ENCODE measurements at places on chromosomes 13 and 19. TPM values are rescaled to one million over a fixed set of nuclear protein-coding genes. Genes with fewer than 3 reads are reported as not detected.

GRCh38 chr13:59274958-59275727 lies 888.6 kb downstream of the DIAPH3 start:
- H3K4me1 ChIP-seq = no peaks in the 10 kb centered on the region
- H3K27ac ChIP-seq = no peak overlapping the region
- no peak for DNase-seq

- no peak for DNase-seq
- H3K27me3 ChIP-seq = no peaks in the 10 kb centered on the region
- H3K27ac ChIP-seq = no peak overlapping the region
These were observed 3.7 kb upstream of the NTN5 start for GRCh38 chr19:48676487-48676886.

DNA sequence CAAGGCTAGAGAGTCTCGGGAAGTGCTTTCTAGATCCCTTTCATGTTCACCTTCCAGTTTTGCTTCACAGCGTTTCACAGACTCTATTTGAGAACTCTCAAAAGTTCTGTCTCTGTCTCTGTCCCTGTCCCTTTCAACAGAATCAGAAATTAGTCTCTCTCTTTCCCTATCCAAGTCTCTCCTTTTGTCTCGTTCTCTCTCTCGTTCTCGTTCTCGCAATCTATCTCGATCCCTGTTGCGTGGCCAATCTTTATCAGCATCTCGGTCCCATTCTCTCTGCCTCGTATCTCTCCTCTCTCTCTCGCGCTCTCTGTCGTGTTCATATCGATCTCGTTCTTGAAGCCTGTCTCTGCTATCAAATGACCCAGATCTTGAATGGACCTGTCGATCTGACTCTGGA lies 85.0 kb downstream of the ZC3H13 start:
- H3K4me1 ChIP-seq = no peaks in the 10 kb centered on the region
- peaks cover 70% of the 10 kb centered on the region for H3K36me3 ChIP-seq
- DNase-seq = no peak
- H3K27me3 ChIP-seq = no peaks in the 10 kb centered on the region

Gene ZIM2
- not detected for total RNA-seq

GRCh38 chr13:93767917-93768409 lies 541.4 kb downstream of the GPC6 start:
- no peak for DNase-seq
- H3K4me1 ChIP-seq = no peaks in the 10 kb centered on the region
- H3K27ac ChIP-seq = no peak overlapping the region
- H3K4me3 ChIP-seq = no peak overlapping the region
- no peaks in the 10 kb centered on the region for H3K27me3 ChIP-seq

DNA sequence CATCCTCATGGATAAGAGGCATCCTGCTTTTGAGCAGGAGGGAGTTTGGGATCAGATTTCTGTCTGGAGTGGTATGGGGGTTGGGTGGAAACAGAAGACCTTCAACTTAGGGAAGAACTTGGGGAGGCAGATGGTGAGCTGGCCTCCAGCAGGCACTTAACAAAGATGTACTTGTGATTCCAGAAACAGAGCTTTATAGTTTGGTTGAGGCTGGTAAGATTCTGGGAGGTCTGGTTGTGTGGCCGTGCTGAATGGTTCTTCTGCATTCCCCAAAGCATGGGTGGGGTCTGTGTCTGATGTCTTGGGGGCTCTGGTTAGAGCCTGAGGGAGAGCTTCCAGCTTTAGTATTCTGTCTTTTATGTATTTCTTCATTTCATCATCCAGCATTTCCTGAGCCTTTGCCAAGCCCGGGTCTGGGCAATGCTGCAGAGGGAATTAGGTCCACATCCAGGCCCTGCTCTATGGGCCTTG lies 4.8 kb downstream of the MEGF8 start:
- no peaks in the 10 kb centered on the region for H3K27me3 ChIP-seq
- no peaks in the 10 kb centered on the region for H3K36me3 ChIP-seq
- H3K4me3 ChIP-seq = no peak overlapping the region
- no peak overlapping the region for H3K27ac ChIP-seq
- no peak for DNase-seq

DNA sequence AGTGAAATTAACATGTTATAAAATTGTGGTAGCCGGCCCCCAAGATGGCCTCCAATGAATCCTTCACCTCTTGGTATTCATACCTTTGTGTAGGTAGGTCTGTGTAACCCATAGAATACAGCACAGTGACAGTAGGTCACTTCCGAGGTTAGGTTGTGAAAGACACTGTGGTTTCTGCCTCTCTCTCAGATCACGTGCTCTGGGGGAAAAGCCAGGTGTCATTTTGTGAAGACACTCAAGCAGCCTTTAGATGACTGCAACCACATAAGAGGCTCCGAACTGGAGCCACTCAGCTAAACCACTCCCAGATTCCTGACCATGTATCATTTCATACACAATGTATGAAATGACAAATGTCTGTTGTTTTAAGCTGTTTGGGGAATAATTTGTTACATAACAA lies 9.8 kb upstream of the USPL1 start:
- no peaks in the 10 kb centered on the region for H3K36me3 ChIP-seq
- H3K4me1 ChIP-seq = peaks cover 35% of the 10 kb centered on the region
- DNase-seq = peak; percentile 54

DNA sequence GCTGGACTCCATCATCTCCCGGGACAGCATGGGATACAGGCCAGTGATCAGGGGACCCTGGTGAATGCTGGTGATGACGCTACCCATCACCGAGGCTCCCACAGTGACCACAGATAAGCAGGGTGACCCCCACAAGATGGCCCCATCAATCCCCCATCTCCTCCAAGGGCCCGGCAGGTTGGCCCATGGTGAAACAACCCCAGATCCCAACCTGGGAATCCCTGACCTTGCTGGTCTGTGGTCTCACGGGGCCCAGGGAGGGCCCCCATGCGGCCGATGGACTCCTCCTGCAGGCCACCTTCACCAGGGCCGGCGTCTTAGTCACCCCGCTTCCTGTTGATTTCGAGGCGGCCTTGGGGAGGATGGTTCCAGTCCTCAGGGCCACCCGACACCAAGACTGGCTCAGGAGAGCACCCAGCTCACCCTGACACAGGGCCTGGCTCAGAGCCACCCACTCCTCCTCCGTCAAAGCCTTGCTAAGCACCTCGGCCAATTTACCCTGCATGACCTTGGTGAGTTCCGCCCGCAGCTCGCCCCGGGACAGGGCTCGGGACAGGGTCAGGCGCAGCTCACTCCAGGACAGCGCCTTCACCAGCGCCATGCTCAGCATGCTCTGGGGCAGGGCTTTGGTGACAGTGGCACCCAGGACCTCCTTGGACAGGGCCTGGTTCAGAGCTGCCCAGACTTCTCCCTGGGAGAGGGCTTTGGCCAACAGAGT lies 10.0 kb downstream of the IQCN start:
- no peak for DNase-seq
- no peaks in the 10 kb centered on the region for H3K36me3 ChIP-seq
- no peak overlapping the region for H3K4me3 ChIP-seq
- no peaks in the 10 kb centered on the region for H3K27me3 ChIP-seq

Gene TYROBP
- total RNA-seq = not detected

DNA sequence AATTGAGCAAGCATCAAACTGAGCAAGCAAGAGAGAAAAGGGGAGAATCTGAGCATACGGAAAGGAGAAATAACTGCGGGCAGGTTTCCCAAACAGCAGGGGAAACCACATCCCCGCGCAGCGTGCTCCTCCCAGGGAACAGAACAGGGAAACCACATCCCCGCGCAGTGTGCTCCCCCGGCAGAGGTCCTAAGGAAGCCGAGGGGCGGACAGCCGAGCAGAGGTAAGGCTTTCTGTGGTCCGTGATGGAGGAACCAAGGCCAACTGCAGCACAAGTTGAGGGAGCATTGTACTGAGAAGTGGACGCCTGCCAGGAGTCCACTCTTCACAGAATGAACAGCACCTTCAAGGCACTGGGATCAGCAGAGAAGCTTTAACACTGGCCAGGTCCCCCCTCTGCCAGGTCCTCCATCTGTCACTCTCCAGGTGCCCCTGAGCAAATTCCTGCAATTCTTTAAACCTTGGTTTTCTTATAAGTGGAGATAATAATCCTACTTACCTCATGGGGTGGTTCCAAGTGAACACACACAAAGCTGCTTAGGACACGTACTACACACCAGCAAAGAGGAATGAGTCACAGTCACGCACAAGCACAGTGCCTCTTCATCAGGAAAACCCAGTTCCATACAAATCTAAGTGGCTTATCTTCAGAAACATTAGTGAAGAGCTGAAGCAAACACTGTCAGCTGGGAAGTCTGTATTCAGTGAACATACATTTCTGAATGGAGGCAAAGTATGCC lies 23.0 kb upstream of the LAMP1 start:
- no peak for DNase-seq
- H3K4me1 ChIP-seq = peaks cover 22% of the 10 kb centered on the region
- H3K36me3 ChIP-seq = 0 out of 2 replicates have a peak, but pooled peaks cover 13% of the 10 kb centered on the region
